ENCODE measurements at places on chromosomes 2 and 18.

GRCh38 chr18:68780802-68781635 is 16.9 kb upstream of the CCDC102B start:
- DNase-seq, result no peak

DNA sequence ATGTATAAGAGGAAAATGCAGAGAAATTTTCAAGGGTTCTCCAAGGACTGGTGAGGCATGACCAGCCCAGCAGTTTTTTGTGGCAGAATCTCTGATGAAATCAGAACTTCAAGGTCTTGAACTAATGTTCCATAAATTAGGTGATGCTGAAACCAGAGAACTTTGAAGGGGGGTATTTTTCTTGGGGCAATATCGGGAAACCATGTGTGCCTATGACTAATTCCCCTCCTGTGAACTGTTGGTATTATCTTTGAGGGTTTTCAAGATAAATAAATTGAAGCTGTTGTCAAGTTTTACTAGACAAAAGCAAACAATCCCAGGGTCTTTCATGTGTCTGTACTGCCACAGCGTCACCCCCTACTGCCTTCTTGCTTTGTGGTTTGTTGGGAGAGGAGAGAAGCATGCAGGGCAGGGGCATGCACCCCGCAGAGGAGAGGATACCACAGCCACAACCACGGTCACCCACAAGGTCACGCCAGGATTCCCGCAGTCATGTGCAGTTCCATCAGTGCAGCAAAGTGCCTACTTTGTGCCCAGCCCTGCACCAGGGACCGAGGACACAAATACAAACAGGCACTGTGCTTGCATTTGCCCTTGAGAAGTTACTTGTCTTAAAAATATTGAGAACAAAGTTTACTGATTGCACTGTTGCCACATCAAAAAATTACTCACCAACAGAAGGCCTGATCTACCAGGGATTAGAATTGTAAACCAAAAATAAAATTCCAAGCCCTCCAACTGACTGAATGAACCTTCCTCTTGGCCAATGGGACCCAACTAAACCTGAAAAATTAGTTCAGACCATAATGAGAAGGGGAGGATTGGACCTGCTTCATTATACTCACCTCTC is 413.3 kb upstream of the TRIB2 start:
- DNase-seq, result peak; percentile 31

GRCh38 chr18:79093986-79094385 is 24.8 kb downstream of the ATP9B start:
- DNase-seq, result no peak

DNA sequence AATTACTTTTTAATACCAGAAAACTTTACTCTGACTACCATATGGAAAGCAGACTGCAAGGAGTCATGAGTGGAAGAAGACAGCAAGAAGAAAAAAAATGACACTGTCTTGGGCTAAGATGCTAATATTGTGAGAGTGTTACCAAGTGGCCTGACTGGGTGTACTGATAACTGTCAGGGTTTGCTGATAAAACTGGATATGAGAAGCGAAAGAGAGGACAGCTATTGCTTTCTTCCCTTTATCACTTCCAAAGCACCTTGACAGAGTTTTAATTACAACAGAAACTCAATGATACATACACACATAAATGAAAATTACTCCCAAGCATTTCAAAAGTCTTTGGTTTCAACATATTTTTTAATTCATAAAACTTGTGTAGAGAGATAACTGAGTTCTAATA is 368.5 kb downstream of the ZEB2 start:
- DNase-seq, result no peak

DNA sequence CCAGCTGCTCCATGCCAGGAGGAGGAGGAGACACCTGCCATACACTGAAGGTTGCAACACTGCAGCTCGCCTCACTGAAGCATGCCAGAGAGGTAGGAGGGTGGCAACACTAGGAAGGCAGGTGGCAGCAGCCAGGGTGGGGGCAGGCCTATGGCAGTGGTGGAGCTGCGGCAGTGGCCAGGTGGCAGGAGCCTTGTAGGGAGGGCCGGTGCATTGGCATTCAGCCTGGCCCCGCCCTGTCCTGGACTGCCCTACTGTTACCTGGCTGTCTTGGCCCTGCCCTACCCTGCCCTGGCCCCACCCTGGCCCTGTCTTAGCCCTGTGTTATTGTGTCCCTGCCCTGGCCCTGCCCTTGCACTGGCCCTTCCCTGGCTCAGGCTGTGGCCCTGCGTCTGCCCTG is 7.4 kb upstream of the ANKRD62 start:
- DNase-seq, result no peak

DNA sequence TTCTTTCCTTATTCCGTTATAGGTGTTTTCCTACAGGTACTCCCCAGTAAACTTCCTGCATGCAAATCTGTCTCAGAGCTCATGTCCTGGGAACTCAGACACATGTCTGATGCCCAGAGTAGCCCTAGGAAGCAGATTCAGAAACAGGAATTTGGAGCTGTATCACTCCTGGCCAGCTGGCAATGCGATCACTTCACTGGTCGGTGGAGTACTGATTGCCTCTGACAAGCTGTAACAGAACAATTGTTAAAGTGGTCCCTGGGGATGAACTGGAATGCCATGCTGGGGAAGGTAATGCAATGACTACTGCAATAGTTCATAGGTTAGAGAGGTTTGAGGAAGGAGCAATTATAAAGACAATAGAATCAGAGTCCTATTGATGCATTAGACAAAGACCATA is 131.6 kb upstream of the DOCK10 start:
- no peak for DNase-seq

- DNase-seq, result no peak
Measured at GRCh38 chr2:193808877-193809276, 1614.1 kb upstream of the TMEFF2 start.

GRCh38 chr2:65489269-65489668 is 56.9 kb upstream of the SPRED2 start:
- no peak for DNase-seq

DNA sequence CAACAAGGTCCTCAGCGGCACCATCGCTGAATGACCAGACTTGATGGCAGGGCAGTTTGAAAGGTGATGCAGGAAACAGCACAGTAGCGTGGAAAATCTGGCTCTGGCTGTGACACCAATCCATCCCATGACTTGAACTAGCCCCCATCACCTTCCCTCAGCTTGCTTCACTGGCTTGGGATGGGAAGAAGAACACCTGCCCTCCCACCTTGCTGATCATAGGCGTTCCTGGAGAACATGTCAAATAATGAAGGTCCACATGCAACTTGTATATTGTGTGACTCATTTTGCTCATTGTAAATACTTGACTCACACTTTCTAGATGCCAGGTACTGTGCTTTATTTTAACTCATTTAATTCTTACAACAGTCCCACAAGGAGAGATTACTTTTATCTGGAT is 292.4 kb upstream of the SPRED2 start:
- no peak for DNase-seq

GRCh38 chr18:74528478-74528877 is 5.8 kb upstream of the CNDP1 start:
- no peak for DNase-seq

GRCh38 chr2:6993229-6993640 is 76.0 kb downstream of the RNF144A start:
- DNase-seq, result no peak

DNA sequence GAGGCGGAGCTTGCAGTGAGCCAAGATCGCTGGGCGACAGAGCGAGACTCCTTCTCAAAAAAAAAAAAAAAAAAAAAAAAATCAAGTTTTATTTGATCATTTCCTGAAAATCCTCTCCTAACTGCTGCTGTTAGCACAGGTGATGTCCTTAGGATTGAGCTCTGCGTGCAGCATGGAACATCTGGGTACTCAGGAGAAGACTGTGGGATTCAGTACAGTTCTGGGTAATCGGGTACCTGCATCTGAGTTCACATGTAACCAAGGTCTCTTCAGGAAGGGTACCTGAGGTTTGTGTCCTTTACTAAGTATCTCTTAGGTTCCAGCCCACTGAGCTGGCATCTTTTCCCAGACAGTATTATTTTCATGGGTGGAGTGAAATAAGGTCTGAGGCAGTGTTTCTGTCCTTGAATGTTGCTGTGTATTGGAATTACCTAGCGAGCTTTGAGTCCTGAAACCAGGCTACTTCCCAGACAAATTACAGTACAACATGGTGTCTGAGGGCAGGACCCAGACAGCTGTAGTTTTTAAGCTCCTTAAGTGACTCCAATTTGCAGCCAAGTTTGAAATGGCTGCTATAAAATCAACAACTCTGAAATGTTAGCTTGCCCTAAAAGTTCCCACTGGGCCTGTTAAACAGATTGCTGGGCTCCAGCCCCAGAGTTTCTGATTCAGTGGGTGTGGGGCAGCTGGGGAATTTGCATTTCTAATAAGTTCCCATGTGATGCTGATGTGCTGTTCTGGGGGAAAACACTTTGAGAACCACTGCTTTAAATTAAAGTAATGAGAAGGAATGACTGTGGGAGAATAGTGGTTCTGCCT is 120.5 kb downstream of the PMAIP1 start:
- peak; percentile 46 for DNase-seq

GRCh38 chr2:2919026-2919425 is 458.6 kb downstream of the EIPR1 start:
- DNase-seq, result no peak

GRCh38 chr2:203886661-203887151 is 19.1 kb downstream of the CTLA4 start:
- no peak for DNase-seq

DNA sequence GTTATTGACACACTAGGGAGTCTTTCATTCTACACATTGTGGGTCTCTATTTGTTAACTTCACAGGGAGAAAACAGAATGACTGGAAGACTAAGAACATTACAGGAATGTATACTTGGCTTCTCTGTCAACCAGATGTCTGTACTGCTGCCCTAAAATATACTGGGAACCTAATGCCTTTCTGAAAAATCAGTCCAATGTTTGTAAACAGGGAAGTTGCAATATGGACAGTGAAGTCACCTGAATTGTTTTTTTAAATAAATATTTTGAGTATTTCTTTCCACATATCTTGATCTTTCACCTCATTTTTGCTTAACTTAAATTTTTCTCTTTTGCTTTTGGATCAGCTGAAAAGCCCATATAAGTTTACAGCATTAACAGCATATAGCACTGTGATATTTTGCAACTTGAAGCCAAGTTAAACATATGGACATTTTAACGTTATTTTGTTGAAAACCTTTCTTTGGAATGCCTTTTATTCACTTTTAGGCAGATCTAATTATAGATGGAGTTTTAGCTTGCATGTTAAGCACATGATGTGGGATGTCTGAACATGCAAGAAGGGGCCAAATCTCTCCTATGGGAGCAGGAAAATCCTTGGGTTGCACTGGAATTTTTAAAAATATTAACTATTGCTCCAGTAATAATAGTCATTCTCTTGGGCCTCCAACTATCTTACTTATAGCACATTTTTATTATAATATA is 137.7 kb upstream of the TWIST2 start:
- DNase-seq, result no peak

Data from fibroblast of skin of left biceps (primary cell).